Caki2 (cell line): ENCODE measurements at places on chromosomes 7 and 10.

- no peak for DNase-seq
These were observed 274.0 kb upstream of the GALNT17 start for GRCh38 chr7:70857793-70858545.

GRCh38 chr10:5404208-5405041 is at the start of gene TUBAL3:
Gene TUBAL3 (minus strand): TSS chr10:5404828. CDS start chr10:5404792, 36 bp downstream.
- no peak for DNase-seq

- DNase-seq: no peak
These were observed 58.5 kb downstream of the LHFPL3 start for GRCh38 chr7:104386943-104387342.

GRCh38 chr7:105196473-105196872 is 182.5 kb downstream of the KMT2E start:
- DNase-seq: no peak

DNA sequence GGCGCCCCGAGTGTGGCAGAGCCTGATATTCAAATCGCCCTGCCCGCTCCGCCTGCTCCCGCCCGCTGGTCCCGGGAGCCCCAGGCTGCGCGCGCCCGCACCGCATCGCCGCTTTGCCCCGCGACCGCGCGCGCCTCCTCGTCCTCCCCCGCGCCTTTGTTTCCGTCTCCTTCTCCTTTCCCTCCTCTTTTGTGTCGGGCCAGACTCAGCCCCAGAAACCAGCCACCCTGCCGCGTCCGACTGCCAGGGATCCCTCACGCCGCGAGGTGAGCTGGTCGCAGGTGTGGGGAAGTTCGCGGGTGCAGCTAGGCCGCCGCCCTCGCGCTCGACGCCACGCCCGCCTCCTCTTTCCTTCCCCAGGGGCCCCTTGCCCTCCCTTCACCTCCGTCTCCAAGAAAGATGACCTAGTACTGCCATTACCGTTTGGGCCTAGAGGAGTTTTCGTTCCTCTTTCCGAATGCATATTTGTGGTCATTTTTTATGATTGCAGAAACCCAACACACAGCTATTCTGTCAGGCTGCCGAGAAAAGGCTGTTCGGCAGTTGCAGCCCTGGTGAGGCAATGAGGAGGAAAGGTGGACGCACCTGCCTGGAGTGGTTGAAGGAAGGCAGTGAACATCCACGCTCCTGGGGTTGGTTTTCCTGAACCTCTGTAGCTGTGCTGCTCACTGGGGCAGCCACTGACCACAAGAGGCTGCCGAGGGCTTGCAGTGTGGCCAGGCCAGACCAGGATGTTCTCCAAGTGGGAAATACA is 107.3 kb downstream of the SNX10 start:
- peak; percentile 73 for DNase-seq

DNA sequence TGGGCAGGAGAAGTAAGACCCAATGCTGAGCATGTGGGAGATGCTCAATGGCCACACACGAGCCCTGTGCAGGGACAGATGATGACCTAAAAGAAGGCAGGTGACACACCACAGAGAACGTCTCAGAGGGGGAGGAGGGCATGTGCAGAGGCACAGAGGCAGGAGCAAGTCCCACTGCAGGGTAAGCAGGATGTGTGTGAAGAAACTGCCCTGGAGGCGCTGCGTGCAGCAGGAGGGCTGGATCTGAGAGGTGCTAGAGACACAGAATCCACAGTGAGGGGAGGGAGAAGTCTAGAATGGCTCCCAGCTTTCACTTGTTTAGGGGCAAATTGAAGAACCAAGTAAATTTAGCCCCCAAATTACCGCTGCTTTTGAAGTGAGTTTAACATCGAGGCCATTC is 14.9 kb downstream of the DYDC2 start:
- DNase-seq: no peak

DNA sequence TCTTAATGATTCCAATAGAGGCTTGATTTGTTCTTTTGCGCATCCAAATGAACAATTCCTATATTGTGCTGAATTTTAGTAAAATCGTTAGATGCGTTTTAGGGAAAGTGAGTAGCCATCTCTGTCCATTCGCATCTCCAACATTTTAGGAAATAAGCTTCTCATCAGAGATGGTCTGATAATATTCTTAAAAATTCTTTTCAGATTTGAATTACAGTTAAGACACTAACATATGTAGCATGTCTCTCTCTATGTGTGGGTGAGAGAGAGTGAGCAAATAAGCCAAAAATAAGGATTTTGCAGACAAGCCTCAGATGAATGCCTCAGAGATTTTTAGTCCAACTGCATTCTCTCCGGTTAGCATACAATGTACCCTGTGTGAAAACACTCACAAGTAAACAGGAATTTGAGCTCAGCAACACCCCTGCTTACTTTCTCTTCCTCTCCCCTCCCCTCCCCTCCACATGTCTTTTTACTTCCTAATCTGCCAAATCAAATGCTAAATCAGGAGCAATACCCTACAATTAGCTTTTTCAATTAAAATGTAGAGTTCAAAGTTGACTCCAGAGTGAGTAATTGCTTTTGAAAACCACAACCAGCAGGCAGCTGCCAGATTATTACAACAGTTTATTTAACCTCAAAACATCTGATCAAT is 354.4 kb downstream of the CRPPA start:
- no peak for DNase-seq

- no peak for DNase-seq
These were observed 6.9 kb upstream of the HILPDA start for GRCh38 chr7:128448751-128449302.

GRCh38 chr10:97336006-97336405 is 1.5 kb upstream of the FRAT2 start:
- no peak for DNase-seq

DNA sequence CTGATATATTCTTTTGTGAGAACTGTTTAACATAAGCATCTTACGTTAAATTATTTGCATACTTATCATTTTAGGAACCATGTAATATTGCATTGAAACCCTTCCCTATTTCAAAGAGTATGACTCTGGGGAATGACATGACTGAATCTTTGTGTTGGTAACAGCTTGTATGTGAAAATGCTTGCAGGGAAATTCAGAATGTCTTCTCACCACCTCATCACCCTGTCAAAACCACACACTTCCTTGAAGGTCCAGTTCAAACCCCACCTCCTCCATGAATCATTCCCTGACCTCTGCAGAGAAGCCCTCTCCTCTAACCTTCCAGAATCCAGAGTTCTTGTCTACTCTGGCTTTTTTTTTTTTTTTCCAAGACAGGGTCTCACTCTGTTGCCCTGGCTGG is 26.3 kb upstream of the NKX2-3 start:
- no peak for DNase-seq

GRCh38 chr10:67049988-67050387 is 124.2 kb downstream of the LRRTM3 start:
- DNase-seq: no peak

DNA sequence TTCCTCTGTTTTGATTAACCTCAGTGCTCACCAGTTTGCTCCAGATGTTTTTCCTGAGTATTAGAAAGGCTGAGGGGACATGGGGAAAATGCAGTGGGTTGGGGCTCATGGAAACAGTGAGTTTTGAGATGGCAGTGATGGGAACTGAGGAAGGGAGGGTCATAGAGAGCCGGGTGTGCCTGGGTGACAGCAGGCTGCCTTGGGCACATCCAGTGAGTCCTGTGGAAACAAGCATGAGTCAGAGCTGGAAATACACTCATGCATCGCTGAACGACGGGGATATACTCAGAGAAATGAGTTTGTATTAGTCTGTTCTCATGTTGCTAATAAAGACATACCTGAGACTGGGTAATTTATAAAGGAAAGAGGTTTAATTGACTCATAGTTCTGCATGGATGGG is 202.2 kb downstream of the TMEM178B start:
- peak; percentile 30 for DNase-seq

GRCh38 chr7:152511736-152512135 is 75.9 kb upstream of the KMT2C start:
- DNase-seq: no peak

DNA sequence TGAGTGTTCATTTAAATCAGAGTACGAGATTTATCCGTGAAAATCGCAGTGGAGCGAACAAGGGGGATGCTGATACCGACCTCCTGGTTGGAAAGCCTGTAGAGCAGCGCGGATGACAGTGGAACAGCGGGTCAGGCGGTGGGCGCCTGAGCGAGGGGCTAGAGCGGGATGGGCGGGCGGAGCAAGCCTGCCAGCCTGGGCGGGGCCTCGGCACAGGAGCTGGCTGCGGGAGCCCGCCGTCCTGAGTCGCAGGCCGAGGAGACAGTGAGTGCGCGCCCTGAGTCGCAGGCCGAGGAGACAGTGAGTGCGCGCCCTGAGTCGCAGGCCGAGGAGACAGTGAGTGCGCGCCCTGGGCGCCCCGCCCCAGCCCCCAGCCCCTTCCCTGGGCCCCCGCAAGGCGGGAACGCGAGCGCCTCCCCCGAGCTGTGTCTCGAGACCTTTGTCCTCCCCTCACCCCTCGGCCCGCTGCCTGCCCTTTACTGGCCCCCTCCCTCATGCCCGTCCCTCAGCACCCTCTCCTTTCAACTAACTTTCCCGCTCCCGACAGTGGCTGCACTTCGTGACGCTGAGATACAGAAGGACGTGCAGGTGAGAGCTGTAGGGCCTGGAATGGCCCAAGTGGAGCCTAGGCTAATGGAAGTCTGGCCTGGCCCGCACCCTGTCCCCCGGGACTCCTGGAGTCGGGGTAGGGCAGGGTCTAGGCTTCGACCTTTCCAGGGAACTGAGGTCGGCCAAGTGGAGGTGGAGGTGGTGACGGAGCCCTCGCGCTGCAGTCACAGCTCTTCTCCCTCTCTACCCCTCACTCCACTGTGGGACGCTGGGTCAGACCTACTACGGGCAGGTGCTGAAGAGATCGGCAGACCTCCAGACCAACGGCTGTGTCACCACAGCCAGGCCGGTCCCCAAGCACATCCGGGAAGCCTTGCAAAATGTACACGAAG is at the start of gene AS3MT:
TSS of gene AS3MT (plus strand) at position 213 of the 941 bp plus-strand sequence. CDS start at position 336, 123 bp downstream.
- no peak for DNase-seq

DNA sequence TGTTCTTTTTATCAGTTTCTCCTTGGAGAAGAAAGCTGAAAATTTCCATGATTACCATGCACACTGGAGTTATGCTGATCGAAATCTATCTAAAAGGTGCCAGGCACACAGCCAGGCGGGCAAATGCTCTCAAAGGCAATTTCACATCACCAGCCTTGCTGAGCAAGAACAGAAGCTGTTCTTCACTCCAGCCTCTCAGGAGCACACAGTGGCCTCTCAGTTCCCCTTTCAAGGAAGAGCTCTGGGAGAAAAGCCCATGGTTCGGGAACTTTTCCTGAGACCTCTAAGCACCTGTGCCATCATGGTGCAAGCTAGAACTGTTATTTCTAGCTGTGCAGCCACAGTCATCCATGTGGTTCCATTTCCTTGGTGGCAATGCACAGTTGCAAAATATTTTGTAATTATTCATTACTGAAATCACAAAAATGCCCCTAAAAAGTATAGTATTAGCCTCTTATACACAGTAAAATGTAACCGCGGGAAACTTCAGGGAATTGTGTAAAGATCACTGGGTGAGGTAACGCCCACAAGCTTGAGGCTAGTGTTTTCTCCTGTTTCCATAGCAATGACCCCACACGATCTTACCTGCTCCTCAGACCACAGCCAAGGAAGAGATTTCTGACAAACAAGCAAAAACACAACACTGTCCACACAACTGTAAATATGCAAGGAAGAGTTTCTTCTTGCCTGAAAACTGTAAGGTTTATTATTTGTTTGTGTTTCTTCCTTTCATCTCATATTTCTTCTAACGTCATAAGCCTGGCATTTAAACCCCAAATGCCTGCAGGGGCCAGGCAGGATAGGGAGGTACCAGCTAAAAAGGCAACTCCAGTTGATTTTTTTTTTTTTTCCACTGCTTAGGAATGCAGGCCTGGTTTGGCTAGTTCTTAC is 121.2 kb downstream of the FAM107B start:
- peak; percentile 89 for DNase-seq

- DNase-seq: no peak
These were observed 85.0 kb downstream of the MPP7 start for GRCh38 chr10:28217848-28218247.

- DNase-seq: no peak
These were observed 49.9 kb upstream of the RELN start for GRCh38 chr7:104039363-104039762.

GRCh38 chr10:103350517-103351260 is at the start of gene PCGF6:
Gene PCGF6 (minus strand): TSS chr10:103351140. CDS start chr10:103351066, 74 bp downstream.
- DNase-seq: peak; percentile 80

DNA sequence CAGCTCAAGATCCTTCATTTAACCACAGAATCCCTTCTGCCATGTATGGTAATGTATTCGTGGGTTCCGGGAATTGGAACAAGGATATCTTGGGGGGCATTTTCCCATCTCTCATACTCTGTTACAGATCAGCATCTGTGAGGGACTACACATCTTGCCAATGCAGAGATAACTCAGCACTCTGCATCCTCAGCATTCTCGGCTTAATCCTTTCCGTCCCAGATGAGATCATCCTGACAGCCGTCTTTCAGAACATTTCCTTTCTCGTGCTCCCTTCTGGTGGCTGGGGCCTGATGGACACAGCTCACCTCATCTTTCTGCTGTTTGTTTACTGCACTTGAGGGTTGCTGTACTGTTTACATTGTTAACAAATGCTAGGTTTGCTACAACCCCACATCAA is 25.3 kb downstream of the FKBP6 start:
- DNase-seq: no peak

DNA sequence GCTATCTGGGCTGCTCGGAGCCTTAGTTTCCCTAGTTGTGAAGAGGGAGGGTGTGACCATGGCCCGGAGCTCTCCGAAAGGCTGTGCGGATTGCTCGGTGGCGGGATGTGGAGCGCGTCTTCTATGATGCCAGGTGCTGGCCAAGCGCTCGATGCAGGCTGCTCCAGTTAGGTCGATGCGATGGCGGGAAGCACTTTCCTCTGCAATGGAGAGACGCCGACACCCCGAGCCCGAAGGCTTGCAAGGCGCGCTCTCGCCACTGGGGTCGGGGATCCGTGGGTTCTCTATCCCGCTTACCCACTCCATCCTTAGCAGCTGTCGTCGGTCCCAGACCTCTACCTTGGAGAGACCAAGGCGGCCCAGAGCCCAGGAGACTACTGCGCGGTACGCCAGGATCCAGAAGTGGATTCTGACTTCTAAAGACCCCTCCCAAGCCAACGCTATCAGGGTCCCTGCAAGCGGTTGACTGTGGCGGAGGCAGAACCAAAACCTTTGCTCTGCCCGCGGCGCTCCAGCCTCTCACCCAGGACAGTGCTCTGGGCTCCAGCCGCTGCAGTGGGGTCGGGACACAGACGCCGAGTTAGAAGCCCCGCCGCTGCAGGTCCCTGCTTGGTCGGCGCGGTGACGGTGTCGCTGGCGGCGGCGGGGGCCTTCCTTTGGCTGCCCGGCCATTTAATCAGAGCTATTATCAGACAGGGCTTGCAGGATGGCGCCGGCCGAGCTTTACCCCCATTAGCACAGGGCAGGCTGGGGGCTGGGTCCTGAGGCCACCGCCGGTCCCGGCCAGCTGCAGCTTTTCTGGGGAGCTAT is 7.8 kb upstream of the TBX20 start:
- no peak for DNase-seq

GRCh38 chr10:33570495-33570894 is 236.0 kb upstream of the NRP1 start:
- no peak for DNase-seq
